ENCODE measurements at places on chromosomes 12 and 14.

GRCh38 chr14:100323942-100324307 lies 786 bp downstream of the SLC25A47 start:
- DNase-seq, result no peak

DNA sequence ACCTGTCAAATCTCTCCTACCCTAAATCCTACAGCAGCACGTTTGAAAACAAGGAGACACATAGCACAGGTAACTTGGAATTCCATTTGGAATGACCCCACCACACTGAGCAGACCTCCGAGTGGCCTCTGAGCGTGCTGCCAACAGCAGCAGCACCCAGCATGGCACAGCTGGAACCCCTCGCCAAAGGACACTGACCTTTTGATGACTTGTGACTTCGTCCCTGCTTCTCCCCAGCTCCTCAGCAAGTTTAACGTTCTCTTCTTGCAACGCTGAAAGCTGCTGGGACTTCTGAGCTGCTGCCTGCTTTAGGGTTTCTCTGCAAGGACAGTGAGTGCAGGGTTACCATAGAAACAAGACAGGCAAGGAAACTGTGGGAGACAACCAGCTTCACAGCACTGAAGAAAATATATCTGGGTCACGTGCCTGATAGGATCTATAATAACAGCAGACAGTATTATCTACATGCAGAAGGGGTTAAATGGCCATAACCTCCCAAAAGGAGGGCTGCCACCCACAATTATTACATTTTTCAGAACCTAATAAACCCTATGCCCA lies 43.3 kb upstream of the VPS33A start:
- DNase-seq, result no peak

GRCh38 chr14:36522347-36522971 lies 2.4 kb upstream of the NKX2-1 start:
- no peak for DNase-seq

DNA sequence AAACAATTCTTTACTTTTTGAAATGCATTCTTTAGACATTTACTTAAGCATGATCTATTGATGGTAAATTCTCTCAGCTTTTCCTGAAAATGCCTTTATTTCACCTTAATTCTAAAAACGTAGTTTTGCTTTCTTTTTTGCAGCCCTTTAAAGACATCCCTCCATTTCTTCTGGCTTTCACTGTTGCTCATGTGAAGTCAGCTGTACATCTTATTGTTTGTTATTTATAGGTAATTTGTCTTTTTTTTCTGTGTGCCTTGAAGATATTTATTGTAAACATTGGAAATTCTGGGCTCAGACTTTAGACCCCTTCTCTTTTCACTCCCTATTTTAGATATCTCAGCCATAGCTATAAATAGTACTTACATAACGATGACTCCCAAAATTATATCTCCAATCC lies 70.4 kb downstream of the IFNG start:
- DNase-seq, result no peak

- no peak for DNase-seq
These were observed 2.2 kb upstream of the LMO3 start for GRCh38 chr12:16607906-16608775.

DNA sequence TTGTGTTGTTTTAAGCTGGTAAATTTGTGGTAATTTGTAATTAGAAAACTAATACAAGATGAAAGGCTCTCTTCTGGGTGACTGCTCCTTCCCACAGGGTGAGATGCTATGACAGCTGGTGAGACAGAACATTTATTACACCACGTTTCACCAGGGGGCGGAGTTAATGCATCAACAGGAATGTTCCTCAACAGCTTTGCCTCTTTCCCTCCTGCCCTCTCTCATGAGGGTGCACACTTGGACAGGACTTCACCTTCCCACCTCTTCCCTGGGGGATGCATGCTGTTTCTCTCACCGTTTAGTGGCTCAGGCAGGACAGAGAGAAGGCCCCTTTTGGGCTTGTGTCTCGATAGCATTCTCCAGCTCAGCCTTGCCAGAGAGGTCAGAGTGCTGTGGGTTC lies 13.4 kb upstream of the PPP1R1A start:
- peak; percentile 18 for DNase-seq

DNA sequence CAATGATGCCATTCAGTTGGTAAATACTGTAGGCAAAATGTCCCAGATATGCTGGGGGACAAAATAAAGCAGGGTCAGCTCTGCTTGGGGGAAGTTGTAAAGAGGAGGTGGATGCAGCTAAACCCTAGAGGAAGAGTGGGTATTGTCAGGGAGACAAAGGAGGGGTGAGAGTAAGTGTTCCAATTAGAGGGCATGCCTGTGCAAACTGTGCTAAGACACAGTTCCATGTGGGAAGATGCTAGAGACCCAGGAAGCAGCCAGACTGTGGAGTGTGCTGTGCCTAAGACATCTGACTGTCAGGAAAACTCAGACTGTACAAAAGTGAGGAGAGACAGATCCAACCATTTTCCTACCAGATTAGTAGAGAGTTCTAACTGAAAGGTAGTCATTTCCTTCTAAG lies 474.3 kb downstream of the ATP23 start:
- peak; percentile 10 for DNase-seq

GRCh38 chr14:75295491-75296345 lies 17.1 kb downstream of the FOS start:
- peak; percentile 67 for DNase-seq

GRCh38 chr12:128266086-128266485 lies 884 bp upstream of the TMEM132C start:
- no peak for DNase-seq
